Activated CD8-positive, alpha-beta memory T cell treated with anti-CD3 and anti-CD28 coated beads for 4 hours (primary cell): ENCODE measurements at places on chromosomes 3 and 15.

GRCh38 chr3:31621314-31621713 is 88.6 kb downstream of the STT3B start:
- no peak for DNase-seq

GRCh38 chr15:70347321-70348225 is 249.9 kb upstream of the TLE3 start:
- DNase-seq = no peak

- no peak for DNase-seq
Measured at GRCh38 chr3:195815169-195815771, 3.5 kb upstream of the MUC4 start.

DNA sequence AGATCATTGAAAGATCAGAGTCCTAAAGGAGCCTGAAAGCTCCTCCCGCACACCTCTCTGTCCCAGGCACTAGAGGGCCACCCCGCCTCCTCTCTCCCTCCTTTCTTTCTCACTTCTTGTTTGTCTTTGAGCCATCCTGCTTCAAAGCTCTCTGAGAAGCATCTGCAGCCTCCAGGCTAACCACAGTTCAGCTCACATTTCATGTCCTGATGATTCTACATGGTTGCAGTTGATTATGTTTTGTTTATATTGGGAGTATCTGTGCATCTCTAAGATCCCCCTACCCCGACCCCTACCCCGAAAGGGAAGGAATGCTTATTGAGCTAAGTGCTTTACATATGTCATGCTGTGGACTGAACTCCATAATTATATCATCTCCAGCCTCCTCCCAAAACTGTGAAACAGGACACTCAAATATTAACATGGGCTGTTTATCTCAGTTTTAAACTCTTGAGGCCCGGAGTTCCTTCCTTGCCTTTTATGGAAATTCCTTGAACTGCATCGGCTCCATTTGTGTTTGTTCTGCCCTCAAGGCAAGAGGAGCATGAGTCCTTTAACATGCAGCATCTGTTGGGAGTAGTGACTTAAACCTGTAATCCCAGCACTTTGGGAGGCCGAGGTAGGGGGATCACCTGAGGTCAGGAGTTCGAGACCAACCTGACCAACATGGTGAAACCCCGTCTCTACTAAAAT is 30.9 kb downstream of the MGLL start:
- DNase-seq = no peak

GRCh38 chr15:57961919-57962318 is 103.6 kb downstream of the ALDH1A2 start:
- no peak for DNase-seq

- DNase-seq = no peak
Measured at GRCh38 chr3:66983101-66983500, 15.0 kb upstream of the KBTBD8 start.

GRCh38 chr3:60206206-60206605 is 1045.0 kb downstream of the FHIT start:
- no peak for DNase-seq

DNA sequence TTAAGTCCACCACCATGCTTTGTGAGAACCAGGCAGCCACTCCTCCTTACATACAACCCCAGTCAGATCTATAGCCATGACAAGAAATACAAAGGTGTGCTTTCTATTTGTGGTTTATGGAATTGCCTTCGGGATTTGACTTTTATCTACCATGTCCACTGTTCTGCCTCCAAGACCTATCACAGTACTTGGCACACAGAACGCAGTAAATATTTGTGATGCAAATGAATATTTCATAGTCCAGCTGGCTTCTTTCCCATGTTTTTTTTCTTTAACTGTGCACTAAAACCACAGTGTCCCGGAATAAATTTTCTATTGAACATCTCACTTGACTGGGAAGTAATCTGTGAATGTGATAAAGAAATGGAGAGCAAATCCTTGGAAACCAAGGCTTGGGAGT is 314.7 kb downstream of the RORA start:
- no peak for DNase-seq

DNA sequence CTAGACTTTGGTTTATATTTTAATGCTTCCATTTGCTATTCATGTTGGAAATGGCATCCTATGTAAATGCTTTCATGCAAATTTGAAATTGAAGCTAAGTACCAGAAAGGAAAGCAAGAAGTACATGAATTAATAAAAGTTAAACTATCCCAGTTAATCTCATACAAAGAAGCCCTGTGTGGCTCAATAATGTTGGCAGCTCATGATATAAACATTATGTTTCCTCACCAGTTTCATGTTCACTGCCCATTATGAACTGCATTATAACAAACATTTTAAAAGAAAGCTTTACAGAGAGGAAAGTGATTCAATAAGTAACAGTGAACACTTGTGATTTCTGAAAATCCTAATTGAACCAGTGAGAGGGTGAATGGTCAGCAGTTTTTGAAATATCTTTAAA is 62.9 kb upstream of the ROBO2 start:
- no peak for DNase-seq

GRCh38 chr3:41173926-41174885 is 25.1 kb upstream of the CTNNB1 start:
- no peak for DNase-seq

DNA sequence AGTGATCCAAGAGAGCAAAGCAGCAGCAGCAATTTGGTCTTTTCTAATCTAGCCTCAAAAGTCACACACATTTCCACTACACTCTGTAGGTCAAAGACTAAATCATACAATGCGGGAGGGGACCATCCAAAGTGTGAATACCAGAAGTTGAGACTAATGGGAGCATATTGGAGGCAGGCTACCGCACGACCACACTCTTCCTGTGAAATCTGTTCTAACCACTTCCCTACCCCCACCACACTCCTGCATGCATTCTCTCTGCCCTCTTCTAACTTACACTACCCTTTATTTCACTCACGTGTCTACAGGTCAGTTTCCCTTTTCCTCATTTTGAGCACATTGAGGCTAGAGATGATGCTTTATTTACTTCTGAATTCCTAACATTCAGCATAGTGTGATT is 23.7 kb upstream of the PRTG start:
- no peak for DNase-seq

DNA sequence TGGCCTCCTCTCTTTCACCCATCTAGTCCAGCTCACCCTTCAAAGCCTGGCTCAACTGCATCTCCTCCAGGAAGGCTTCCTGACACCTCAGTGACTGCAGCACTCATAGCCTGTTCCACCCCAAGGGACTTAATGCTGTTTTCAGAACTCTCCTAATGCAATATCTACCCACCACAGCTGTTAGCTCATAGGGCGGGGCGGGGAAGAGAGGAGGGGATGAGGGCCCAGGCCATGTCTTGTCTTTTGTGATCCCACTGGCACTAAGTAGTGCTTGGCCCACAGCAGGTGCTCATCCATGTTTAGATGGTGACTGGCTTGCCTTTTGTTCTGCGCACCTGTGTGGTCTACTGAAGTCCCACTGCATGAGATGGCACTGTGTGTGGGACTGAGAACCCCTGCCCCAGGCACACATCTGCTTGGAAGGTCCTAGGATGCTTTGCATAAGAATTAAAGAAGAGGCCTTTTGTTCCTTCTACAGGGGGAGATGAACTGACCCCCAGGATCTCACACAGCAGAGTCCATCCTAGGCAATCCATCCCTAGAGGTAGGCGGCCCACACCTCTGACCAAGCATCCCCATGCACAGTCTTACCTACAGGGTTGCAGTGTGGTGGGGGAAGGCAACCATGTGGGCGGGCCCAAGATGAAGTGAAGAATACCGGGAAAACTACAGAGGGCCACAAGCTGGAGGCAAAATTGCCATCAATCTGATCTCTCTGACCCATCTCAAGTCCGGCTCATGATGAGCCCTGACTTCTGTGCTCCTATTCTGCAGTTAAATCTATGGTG is 23.0 kb downstream of the SLC12A8 start:
- no peak for DNase-seq

DNA sequence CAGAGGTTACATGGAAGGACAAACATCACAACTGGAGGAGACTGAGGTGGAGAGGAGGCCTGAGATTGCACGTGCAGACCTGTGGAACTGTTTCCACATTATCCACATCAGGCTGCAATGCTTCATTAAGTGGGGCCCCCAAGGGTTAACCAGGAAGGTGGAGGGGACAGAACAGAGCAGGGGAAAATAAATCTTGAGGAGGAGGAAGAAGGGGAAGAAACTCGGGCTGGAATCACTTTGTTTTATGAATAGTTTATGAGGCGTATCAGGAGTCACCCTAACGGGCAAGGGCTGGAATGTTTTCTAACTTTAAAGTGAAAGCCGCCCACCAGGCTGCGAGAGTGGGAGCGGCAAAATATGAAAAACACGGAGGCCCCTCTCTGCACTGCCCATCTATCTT is 154.9 kb downstream of the WNT5A start:
- DNase-seq = no peak

DNA sequence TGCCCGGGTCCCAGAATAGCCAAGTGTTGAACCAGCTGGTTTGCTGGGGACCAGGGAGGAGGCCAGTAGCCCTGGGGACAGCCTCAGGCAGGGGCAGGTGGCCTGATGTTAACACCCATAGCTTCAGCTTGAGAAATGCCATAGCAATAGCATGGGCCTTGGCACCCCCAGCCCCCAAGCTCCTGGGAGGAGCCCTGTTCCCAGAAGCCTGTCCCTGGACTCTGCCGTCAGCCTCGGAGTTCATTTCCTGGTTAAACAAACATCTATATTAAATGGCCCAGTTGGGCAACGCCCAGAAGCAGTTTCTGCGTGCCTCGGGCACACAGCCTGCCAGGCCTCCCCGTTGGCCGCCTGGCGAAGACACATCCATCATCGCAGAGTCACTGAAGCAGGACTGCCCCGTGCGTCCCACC is 58.2 kb downstream of the FGD5 start:
- no peak for DNase-seq

GRCh38 chr3:112687211-112687610 is 46.3 kb upstream of the CCDC80 start:
- DNase-seq = no peak

- no peak for DNase-seq
Measured at GRCh38 chr3:59153648-59154047, 103.8 kb upstream of the CFAP20DC start.
